ENCODE measurements at places on chromosomes 7 and 10. TPM values are rescaled to one million over a fixed set of nuclear protein-coding genes. Genes with fewer than 3 reads are reported as not detected.
A peak's percentile ranks its signal among the peaks of the same experiment; 100 is the strongest.

The MCM10 gene
- total RNA-seq: 76.3 TPM

The ENKUR gene
- total RNA-seq: 2.0 TPM

DNA sequence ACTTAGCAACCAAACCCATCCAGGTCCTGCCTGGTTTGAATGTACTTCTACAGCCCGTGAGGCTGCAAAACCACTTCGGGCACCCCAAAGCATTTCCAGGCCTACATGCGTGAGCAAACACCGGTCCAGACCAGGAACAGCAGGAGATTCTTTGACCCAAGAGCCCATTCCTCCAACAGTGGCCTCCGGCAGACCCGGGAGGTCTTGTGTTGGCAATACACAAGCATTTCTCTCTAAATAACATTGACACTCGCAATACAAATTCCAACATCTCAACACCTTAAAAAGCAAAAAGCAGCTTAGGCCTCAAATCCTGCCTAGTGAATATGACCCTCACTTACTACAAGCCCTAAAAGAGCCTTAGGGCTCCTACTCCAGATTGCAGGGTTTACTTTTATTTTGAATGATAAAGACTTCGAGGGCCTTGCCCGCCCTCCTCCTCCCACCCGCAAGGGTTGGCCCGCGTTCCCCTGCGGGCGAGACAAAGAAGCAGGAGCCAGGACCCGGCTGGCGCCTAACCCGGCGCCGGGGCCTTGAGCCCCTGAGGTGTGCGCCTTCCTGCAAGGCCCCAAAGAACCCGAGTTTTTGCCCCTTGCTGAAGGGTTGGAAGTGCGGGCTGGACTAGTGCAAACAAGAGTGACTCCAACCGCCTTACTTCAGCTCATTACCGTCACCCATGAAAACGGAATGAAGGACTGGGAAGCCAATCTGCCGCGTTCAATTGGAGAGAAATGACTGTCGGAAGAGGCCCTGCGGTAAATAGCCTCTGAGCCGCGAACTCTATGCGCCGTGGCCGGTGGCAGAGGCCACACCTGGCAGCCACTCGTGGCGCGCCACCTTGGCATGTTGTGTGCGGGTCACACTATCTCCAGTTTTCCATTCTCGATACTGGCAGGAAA lies 3.4 kb upstream of the DLX6 start:
- DNase-seq: no peak

DNA sequence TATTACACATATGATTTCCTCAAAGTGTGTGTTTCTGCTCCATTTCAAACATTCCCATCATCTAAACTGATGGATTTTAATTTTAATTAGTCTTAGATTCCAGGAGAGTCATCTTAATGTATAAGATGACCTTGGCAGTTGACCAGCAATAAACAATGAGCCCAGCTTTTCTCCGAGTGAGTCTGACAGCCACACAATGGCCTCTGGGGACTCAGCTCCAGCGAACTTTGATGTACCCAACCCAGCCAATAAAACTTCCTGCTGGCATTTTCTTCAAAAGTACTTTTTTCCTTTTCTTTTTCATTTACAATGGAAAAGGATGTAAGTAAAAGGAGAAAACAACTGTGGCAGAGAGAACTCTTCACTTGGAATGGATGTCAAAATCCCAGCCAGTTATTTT lies 139.1 kb upstream of the CTBP2 start:
- DNase-seq: no peak

- DNase-seq: no peak
These were observed 133.6 kb upstream of the JCAD start for GRCh38 chr10:30192846-30193608.

DNA sequence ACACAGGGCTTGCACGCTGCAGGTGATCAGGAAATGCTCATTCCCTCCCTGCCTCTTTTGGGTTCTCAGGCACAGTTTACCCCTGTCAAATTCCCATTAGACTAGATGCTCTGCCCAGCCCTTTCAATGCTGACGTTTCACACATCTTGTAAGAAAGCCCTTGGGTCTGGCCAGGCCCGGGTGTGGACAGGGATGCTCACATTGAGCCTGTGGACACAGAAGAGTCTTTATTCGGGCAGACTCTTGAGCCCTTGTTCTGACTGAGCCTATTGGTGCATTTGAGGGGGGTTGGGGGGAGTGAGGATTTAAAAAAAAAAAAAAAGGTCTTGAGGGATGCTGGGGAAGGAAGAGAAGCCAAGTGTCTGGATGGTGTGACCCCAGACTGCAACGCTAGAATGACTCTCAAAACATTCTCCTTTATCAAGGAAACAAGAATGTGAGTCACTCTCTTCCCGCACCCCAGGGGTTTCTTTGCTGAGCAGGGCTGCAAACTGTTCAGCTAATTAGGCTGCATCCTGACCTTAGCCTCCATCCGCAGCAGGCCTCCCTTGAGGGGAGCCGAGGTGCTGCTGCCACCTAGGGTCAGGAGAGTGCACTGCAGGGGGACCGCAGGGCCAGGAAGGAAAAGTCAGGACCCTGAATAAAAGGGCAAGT lies 53.6 kb upstream of the TMEM72 start:
- DNase-seq: peak; percentile 83

DNA sequence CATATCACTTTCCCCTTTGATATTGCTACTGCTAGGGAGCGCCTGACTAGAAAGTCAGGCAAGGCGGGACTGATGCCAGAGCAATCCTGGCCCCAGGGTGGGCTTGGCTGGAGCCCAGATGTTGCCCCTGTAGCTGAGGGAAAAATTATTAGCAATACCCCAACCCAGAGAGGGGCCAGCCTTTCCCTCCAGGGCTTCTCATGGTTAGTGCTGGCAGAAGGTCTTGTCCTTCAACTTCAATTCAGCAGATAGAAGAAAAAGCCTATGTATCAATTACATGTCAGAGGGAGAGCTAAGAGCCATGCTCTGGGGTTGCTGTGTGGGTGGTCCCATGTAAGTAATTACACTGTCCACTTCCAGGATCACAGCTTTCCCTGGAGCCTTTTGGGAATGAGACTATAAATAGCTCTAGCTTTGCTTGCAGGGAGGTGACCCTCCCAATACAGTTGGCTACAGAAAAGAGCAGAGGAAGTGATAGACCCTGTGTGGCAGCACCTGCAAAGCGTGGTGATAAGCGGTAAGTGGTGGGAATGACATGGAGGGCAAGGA lies 579.1 kb downstream of the CCSER2 start:
- no peak for DNase-seq

DNA sequence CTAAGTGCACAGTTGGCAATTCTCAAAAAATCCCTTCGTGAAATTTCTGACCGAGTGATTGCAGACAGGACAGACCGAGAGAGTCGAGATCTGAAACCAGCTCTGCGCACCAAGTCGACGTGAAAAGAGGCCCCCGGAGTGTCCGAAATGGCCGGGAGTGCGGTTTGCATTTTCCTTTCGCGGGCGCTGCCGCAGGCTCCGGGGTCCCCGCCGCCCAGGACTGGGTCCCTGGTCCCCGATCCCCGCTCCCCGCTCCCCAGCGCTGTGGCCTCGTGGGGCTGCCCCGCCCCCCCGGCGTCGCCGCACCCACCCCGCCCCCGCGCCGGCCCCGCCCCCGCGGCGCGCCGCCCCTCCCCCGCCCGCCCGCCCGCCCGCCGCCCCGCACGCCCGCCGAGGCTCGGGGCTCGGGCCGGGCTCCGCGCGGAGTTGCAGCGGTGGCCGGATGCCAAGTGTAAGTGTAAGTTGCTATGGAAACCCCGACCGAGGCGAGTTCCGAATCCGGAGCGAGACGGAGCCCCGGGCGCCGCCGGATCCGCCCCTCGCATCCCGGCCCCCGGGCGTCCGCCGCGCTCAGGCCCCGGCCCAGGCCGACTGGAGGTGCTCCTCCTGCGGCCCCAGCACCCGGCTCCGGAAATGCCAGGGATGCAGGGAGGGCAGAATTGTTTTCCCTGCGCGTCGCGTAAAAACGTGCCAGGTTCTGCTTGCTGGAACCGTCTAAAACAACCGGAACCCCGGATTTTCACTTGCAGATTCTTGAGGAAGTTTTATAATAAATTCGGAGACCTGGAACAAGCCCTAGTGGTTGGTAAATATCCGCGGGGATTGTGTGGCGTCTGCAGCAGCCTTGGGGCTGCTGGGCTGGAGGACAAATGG lies 4.6 kb downstream of the BMI1 start:
- DNase-seq: peak; percentile 65

The SPDYE1 gene
- total RNA-seq: not detected

DNA sequence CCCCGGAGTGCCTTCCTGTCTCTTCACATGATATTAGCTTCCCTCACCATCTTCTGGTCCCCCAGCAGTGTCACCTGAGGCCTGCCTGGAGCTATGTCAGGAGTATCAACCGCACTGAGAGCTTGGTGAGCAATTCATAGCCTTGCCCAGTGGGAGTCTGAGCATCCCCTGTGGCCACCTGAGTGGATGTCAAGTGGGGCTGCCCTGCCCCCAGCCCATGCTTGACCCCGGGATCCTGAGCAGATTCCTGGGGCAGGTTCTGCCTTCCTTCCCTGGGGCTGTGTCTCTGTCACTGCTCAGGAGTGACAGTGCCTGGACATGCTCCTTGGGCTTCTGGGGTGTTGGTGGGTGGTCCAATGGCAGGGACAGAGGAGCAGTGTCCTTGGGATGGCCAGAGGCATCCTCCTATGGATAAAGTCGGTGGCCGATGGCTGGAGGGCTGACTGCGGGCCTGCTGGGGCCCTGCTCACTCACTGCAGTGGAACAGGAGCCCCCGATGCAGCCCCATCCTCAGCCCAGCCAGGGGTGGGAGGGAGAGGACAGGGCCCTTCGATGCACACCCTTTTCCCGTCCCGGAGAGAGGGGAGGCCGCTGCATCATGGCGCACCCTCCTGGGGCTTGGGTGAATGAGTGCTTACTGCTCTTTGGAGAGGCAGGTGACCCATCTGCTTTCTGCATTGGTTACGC lies 95.7 kb downstream of the BMS1 start:
- no peak for DNase-seq

DNA sequence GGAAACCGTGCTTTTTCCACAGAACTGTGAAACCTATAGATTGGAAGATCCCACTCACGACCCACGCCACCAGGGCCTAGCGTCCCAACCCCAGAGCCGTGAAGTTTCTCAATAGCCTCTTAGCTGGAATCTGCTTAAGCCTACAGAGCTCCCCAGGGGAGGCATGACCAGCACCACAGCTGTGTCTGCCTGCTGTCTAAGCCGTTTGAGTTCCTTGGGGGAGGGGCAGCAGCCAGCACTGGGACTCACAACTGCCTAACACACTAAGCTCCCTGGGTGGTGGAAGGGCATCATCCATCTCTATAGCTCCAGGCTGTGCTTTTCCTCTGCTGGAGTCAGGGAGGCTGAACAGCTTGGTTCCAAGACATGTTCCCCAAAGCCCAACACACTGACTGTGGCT lies 26.0 kb upstream of the TMEM140 start:
- no peak for DNase-seq

DNA sequence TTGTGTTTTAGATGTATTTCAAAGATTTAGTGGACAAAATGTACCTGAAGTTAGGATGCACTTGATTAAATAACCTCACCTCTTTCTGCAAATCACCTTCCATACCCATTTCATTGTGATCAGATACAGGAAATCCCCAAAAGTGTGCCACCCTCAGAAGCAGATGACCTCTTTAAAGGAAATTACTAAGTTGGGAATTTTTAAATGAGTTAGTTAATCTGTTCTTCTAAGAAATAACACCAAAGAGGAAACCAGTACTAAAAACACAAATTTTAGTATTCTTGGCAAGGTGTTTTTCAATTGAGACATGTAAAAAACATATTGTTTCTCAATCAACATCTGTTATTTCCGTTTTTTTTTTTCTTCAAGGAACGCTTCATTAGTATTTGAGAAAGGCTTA lies 4.6 kb upstream of the SEMA3A start:
- DNase-seq: no peak

The HOXA10 gene
- total RNA-seq: not detected

- no peak for DNase-seq
These were observed 4.3 kb downstream of the SHH start for GRCh38 chr7:155807789-155808548.

DNA sequence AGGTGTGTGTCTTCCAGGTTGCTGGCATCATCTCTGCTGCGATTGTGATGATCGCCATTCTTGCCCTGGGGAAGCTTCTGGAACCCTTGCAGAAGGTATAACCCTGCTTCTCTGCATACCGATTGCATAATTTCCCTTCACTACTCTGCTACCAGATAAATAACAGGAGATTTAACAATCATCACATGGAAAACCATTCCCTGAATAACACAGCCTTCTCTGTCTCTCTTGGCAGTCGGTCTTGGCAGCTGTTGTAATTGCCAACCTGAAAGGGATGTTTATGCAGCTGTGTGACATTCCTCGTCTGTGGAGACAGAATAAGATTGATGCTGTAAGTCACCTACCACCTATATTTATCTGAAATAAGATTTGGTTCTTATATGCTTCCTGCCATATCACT lies 33.8 kb downstream of the SLC26A4 start:
- no peak for DNase-seq

- DNase-seq: no peak
These were observed 18.5 kb downstream of the ABRAXAS2 start for GRCh38 chr10:124820121-124820520.

GRCh38 chr7:45606931-45607330 lies 32.8 kb downstream of the ADCY1 start:
- DNase-seq: no peak

GRCh38 chr10:123640016-123640535 lies 26.1 kb upstream of the GPR26 start:
- no peak for DNase-seq

- no peak for DNase-seq
These were observed 78.0 kb upstream of the TNS3 start for GRCh38 chr7:47659664-47660462.

DNA sequence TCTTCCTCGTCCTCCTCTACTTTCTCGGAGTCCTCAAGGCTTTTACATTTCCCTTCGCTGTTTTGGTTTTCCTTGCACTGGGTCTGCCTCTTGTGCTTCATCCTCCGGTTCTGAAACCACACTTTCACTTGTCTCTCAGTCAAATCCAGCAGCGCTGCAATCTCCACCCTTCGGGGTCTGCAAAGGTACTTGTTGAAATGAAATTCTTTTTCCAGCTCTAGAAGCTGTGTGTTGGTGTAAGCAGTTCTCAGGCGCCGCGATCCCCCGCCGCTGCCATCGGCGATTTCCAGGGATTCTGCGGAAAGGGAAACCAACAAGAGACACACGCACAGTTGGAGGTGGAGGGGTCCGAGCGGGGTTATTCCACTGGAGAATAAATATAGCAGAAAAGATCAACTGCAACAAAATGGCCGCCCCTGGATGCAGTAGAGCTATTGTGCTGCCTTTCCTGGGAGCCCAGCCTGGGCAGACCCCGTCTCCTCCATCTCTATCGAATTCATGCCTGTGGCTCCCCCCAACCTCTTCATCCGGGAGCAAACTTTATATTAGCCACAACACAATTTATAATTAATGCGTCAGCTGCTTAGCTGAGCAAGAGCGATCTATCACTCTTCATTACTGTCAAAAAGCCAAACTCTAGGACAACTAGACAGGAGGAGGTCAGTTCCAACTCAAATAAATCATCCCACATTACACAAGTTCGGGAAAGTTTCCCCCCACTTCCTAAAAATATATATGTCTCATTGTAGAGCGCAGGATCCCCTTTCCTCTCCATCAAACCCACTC lies 1.1 kb downstream of the HOXA2 start:
- DNase-seq: no peak

The GRM3 gene
- 3.4 TPM for total RNA-seq

DNA sequence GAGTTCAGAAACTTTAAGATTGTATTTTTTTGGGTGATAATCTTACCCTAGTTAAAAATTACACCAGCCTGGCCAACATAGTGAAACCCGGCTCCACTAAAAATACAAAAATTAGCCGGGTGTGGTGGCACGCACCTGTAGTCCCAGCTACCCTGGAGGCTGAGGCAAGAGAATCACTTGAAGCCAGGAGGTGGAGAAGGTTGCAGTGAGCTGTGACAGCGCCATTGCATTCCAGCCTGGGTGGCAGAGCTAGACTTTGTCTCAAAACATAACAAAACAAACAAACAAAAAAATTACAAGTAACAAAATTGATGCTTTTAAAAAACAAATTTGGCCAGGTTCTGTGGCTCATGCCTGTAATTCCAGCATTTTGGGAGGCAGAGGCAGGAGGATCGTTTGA lies 76.7 kb downstream of the ANKRD61 start:
- no peak for DNase-seq

Data from neural crest cell (in vitro differentiated cells).